ENCODE measurements at places on chromosomes 4 and X.

- no peak for DNase-seq
Observed at GRCh38 chr4:41645728-41646390, 102.7 kb downstream of the PHOX2B start.

GRCh38 chrX:28321286-28321685, 266.0 kb upstream of the IL1RAPL1 start:
- no peak for DNase-seq

DNA sequence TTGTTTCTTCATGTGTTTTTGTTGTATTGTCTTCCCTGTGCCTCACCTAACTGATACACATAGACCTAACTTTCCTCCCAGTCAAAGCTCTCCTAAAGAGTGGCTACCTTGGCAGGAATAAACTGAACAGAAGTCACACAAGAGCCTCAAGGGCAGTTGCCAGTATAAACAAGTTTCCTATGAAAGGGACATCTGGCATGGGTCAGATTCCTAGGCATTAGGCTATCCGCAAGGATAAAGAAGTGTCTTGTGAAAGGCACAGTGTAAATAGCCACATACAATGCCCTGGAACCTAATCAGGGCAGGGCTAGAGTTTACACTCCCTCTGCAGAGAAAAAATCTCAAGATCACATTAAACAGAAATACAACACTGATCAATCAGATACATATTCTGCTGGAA, 220.8 kb downstream of the SPANXN3 start:
- no peak for DNase-seq

DNA sequence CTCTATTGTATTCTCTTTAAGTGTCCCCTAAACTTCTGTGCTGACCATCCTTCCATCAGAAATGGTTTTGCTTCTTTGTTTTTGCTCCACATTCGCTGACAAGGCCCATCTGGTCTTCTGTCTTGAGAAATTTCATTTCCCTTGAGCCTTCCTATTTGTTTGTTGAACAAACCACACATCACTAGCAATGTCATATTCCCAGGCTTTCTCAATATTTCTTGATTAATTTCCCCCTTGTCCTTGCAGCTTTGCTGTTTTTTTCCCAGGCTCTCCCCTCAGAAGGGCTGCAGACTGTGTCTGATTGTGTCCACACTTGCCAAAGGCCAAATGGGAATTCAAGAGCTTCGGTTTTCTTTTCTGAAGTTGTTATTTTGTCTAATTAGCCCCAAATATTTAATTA, 158.9 kb downstream of the MID1IP1 start:
- DNase-seq = no peak

DNA sequence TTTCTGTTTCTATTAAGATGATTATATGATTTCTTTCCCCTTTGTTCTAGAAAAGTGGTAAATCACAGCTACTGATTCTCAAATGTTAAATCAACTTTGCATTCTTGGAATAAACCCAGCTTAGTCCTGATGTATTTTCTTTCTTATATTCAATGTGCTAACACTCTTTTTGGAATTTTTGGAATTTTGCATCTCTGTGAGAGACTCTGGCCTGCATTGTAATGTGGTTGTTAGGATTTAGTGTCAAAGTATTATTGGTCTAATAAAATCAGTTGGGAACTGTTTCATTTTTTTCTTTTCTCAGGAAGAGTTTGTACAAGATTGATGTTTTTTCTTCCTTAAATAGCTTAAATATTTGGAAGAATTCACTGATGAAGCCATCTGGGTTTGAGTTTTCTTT, 109.6 kb downstream of the KIT start:
- no peak for DNase-seq

GRCh38 chrX:119693996-119694451, 1.1 kb upstream of the SEPTIN6 start:
- no peak for DNase-seq

GRCh38 chr4:127370604-127371003, 262.2 kb upstream of the INTU start:
- DNase-seq = no peak

DNA sequence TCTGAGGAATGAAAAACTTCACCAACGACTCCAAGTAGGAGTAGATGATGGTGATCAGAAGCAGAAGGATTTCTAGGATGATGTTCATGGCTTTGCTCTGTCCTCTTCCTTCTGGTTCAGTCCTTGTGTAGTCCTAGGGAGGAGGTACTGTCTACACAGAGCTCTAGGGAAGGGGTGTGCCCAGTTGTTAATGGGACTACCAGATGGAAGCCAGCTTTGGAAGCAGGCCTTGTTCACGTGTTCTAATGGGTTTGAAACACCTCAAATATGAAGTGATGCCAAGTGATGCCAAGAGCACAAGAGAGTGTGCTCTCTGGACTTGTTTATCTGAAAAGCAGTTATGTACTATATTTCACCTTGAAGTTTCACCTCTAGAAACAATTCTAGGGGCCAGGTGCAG, at the start of gene HSD17B13:
TSS of gene HSD17B13 (minus strand) at position 129 of the 400 bp plus-strand sequence. CDS start at position 88, 41 bp downstream.
- no peak for DNase-seq

Data from effector memory CD4-positive, alpha-beta T cell (primary cell).